ENCODE measurements at places on chromosomes 4 and X.

- no peak for DNase-seq
Measured at GRCh38 chr4:89773805-89774204, 63.2 kb downstream of the SNCA start.

GRCh38 chrX:119004920-119005524, 30.6 kb downstream of the LONRF3 start:
- peak; percentile 10 for DNase-seq

DNA sequence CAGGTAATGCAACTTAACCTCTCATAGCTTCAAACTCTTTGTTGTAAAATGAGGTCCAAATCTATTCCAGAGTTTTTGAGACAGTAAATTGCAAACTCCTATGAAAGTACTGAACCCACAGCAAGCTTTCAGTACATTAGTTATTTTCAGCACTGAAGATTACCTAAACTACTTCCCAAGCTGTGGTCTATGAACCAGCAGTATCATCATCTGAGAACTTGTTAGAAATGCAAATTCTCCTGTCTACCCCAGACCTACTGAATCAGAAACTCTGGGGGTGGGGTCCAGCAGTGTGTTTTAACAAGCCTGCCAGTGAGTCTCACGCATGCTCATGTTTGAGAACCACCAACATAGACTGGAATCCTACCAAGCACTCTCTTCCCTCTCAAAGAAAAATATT, 5.7 kb upstream of the CASP6 start:
- DNase-seq = no peak

DNA sequence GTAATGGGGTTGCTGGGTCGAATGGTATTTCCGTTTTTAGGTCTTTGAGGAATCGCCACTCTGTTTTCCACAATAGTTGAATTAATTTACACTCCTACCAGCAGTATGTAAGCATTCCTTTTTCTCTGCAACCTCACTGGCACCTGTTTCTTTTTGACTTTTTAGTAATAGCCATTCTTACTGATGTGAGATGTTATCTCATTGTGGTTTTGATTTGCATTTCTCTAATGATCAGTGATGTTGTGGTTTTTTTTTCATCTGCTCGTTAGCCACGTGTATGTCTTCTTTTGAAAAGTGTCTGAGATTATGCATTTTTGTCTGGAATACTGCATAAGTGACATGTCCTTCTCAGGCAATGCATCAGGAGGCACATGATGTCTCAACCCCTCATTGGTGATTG, 28.8 kb downstream of the REPS2 start:
- DNase-seq = no peak

DNA sequence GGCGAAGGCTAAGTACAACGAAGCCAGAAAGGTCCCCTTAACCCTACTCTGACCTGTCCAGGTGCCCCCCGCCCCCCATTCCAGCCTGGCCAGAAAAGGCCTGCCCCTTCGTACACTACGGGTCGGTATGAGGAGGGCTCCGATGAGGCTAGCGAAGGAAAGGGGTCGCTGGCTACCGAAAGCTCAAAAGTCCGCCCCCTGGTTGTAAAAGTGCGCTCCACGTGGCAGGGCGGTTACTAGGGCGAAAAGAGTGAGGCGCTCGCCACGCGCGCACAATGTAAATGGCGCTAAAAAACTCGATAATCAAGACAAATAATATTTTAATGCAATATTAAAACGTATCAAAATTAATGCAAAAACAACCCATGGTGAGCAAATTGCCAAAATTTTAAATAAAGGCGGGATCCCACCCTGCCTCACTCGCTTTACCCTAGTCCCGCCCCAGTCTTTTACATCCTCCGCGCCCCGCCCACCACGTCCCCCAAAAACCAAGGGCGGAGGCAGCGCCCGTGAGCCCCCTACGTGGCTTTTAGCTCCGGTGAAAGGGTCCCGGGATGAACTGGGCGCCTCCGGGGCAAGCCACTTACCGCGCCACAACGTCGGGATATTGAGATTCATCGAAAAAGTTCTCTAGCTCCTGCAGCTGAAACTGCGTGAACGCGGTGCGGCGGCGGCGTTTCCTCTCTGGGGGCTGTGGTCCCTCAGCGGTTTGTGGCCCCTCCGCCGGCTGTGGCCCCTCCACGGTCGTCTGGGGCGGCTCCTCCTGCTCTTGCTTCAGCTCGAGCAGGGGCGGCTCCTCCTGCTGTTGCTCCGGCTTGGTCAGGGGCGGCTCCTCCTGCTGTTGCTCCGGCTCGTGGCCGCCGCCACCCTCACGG, 929 bp downstream of the ESX1 start:
- no peak for DNase-seq

- DNase-seq = no peak
Measured at GRCh38 chrX:44099366-44099765, 126.2 kb upstream of the NDP start.

DNA sequence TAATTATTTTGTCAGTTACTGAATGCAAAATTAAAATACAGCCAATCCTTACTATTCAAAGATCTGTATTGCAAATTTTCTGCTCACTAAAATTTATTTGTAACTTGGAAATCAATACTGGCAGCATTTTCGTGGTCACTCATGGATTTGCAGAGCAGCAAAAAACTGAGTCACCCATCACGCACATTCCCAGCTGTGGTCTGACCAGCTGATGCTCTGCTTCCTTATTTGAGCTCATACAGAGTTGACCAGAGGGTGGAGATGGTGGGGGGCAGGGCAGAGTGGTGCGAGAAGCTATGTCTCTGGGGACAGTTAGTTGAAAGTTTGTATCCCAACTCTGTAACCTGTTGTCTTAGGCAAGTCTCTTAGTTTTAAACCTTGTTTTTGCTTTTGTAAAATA, 214.8 kb downstream of the SPCS3 start:
- DNase-seq = no peak

- no peak for DNase-seq
Measured at GRCh38 chr4:38068107-38068506, 107.9 kb downstream of the PTTG2 start.

DNA sequence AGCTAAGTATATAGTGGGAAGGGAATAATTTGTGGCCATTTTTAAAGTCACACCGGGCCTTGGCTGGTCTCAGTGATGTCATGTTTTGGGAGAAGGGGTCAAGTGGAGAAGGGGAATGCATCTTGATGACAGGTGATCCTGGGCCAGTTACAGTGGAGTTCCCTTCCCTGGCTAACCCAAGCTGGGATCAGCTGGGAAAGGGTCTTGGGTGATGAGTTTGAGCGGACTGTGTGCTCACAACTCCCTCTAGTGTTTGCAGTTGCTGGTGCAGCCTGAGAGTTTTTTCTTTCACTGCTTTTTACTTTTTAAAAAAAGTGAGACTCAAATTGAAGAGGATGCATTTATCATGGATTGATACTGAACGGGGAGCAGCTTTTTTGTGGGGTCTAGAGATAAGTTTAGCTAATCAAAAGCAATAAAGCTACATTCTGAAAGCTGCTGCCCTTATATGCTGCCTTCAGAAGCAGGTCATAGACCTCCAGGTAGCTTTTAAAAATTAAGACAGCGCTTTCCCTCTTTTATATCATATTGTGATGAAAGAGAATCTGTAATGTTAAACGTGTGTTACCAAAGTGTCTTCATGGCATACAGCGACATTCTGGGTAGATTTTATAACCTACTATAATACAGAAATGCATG, 164.7 kb downstream of the DCLK2 start:
- DNase-seq = no peak

- no peak for DNase-seq
Measured at GRCh38 chr4:57342411-57342810, 232.2 kb upstream of the IGFBP7 start.

DNA sequence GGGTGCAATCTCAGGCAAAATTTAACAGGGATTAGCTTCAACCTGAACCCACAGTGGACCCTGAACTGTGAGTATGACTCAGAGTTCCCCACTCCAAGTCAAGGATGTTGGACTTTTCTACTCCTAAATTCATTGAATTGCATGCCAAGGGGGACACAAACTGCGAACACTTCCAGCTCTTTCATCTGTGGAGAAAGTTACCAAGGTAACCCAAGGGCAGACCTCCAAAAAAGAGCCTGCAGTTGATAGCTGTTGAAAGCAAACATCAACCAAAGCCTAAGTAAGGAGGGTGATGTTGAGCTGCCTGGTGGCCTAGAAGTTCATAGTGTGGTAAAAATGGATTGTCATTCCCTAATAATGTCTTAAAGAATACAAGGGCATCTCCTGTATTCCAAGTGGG, 1242.9 kb downstream of the C4orf33 start:
- no peak for DNase-seq

DNA sequence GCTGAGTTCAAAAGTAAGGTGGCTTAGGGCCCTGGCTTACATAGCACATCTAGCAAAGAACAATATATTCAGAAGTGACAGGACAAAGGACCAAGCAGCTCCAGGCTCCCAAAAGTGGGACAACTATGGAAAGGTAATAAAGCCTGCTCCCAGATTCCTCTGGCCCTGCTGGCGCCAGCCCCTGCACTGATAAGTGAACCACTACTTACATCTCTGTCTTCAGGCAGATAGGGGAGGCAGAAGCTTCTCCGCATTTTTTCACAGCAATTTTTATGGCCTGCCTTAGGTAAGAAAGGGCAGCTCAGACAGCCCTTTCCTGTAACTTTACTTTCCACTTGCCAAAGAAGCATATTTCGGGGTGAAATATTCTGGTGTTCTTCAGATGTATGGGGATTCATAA, 83.9 kb downstream of the MTNR1A start:
- DNase-seq = no peak

- no peak for DNase-seq
Measured at GRCh38 chrX:101550751-101551379, 518 bp downstream of the ARMCX1 start.

- DNase-seq = no peak
Measured at GRCh38 chrX:38804682-38805431, 3.6 kb downstream of the MID1IP1 start.

GRCh38 chrX:2965965-2966364, 36.8 kb upstream of the ARSD start:
- no peak for DNase-seq

- no peak for DNase-seq
Measured at GRCh38 chr4:25842229-25842845, 20.5 kb downstream of the SEL1L3 start.

- no peak for DNase-seq
Measured at GRCh38 chr4:22485737-22486136, 30.1 kb downstream of the ADGRA3 start.

GRCh38 chrX:109190542-109190941, 291.3 kb downstream of the GUCY2F start:
- DNase-seq = no peak

DNA sequence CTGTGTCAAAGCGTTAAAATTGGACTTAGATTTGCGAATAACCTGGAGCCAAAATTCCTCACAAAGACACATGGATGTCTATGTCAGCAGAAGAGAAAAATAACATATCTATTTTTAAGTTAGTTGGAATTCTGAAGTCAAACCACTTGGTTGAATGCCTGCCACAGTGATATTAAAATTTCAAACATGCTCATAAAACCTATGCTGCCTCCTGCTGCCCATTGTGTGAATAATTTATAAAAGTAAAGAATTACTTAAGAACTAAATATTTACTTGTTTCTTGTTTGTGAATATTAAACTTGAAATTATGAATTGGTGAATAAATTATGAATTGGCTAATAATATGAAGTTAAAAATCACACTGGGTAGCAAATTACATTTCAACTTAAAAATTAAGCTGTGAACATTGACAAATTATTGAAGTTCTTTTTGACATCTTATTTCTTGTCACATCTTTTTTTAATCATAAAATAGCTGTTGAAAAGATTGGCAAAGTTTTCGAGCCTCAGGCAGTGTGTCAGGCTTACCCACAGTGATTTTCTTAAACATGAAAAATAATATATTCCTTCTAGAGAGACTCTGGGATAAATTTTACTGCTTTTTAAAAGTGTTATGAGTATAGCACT, 35.4 kb downstream of the FABP2 start:
- DNase-seq = no peak

DNA sequence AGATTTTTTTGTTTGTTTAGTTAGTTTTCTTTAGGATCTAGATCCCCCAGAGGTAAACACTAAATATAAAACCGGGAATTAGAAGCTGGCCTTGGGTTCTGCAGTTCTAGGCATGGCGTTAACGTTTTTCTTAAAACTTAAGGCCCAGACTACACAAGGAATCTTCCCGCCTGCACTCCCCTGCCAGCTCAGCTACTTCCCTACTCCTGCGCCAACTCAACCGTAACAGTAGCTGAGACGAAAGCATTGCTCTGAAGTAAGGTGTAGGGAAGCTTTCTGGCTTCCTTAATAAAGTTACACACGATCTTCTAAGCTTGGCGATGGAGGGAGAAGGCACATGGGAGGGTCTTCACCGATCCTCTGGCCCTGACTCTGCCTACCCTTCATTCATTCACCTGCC, 37.1 kb downstream of the CPE start:
- no peak for DNase-seq

DNA sequence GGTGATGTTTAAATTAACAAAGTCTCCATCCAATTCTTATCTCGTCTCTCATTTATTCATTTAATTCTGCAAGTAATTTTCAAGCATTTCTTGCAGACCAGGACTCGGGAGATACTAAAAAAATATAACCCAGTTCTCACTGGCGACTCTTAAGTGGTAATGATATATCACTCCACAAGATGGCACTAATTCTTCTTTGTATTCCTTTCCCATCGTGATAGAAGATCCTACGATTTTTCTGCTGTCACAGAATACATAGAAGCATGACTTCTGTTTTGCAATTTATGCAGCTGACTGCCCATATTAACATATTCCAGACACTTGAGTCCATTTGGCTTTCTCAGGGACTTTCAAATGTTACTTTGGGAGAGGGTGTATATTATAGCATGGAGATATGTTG, 64.0 kb upstream of the FGF13 start:
- no peak for DNase-seq

DNA sequence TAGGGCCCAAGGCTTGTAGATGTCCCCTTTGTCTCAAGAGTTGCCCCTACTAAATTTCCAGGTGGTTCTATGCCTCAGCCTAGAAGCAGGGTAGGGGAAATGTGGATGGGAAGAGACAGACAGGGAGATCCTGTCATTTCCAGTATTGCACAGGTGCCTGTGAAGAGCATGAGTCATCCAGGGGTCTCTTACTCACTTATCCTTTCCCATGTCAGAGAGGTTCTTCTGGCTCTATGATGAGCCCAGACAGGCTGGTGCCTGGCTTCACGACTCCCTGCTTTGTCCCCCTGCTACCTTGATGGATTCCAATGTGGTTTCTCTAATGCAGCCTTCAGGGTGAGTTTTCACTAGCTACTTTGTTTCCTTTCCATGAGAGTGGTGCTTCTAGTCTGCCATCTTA, 35.2 kb upstream of the DDX60 start:
- DNase-seq = no peak
